Kidney glomerular epithelial cell (primary cell): ENCODE measurements at places on chromosomes 12 and 14.

DNA sequence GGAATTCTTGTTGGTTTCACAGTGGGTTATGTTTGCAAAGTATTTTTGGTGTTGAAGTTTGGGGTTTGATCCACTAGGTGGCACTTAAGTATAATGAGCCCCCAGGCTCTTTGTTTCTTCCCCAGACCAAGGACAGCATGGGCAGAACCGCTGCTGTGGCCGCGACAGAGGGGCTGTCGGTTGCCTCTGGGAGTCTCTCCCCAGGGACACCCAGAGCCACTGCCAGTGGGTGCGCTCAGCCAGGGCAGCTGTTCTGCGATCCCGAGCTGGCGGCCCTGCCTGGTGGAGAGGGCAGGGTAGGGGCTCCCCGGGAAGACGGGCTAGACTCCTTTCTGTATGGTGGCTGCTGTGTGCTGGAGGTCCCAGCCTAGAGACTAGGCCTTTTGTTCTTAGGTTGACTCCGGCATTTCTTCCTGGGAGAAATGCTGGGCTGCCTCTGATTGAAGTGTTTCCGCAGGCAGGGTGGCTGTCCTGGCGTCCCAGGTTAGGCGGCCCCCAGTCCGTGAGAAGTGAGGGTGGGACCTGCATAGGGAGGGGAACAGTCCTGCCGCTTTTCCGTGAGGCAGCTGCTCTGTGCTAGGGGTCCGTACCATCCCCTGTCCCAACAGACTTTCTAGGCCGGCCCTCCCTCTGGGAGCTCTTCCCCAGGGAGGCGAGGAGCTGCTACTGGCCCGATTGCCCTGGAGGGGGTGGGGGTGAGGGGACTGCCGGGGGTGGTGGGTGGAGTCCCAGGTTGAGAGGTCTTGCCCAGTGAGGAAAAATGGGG, 253.1 kb upstream of the PELI2 start:
- no peak for DNase-seq

GRCh38 chr14:48826058-48826457, 760.1 kb downstream of the RPS29 start:
- DNase-seq, result no peak

- DNase-seq, result no peak
These were observed 556.3 kb upstream of the TBX3 start for GRCh38 chr12:115240251-115240650.

- DNase-seq, result no peak
These were observed 200.5 kb upstream of the OR4E1 start for GRCh38 chr14:21874167-21874566.

GRCh38 chr12:109173443-109174240, 57.3 kb downstream of the ACACB start:
- no peak for DNase-seq

DNA sequence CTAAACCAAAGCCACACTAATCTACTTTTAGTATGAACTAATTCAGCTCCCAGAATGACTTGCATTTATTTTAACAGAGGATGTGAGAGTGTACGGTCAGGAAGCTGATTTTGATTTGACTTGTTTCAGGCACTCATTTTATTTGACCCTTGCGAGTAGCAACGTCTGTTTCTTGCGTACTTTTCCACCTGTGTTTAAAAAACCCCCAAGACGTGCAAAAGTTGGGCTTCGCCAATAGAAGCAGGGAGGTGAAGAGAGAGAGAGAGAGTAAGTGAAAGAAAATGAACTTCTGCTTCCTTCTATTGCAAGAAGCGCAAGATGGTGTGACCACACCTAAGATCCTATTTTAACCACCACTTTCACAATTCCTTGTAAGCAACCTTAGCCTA, 6.7 kb upstream of the SLC15A4 start:
- DNase-seq, result no peak

GRCh38 chr14:69673104-69673503, 61.7 kb downstream of the SUSD6 start:
- no peak for DNase-seq

DNA sequence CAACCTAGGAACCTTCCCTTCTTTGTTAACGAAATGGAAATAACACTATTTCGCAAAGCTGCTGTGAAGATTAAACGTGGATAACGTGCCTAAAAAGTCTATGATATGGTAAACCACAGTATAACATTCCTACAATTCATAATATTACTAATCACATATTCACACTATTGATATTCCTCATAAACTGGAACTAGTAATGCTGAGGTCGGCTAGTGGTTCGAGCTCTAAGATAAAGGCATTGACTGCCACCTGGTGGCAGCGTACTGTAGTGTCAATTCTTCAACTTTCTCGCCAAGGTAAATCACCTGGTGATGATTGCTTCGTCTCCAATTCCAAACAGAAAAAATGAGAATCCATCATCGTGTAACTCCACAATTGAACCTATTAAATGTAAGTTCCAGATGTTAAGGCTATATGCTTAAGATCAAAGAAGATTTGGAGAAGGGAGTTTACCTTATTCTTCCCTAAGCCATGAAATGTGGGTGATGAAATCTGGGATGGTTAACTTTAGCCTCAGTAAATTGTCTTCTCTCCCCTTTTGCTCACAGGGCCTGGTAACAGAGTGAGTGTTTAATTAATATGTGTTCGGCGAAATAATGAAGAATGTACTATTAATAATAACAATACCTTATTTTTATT, 197.5 kb upstream of the TMEM132C start:
- DNase-seq, result peak; percentile 64

DNA sequence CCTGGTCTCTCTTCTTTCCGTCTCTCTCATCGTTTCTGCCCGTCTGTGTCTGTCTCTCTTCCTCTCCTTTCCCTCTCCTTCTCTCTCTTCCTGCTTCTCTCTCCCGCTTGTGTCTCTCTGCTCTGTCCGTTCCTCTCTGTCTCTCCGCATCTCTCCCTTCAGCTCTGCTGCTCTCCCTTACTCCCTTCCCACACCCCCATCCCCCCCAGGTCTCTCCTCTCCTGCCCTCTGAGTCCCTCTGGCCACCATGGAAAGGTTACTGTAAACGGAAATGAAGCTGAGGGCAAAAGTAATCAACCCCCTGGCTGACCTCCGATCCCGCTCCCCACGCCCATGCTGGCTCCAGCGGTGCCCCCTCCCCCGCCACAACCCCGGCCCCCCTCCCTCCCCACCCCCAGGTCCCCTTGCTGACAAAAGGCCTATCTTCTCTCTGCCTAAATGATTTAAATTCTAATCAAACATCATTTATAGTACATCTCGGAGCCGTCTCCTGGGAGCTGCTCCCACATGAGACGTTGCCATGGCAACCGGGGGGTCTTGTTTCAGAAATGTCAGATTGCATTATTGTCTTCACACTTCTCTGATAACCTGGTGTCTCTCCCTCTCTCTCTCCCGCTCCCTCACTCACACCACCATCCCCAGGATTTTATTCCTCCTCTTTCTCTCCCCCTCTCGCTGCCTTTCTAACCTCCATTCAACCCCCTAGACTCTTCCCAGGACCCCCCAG, 203.8 kb downstream of the RBM19 start:
- DNase-seq, result no peak

GRCh38 chr12:13503094-13503835, 306.7 kb downstream of the EMP1 start:
- no peak for DNase-seq

DNA sequence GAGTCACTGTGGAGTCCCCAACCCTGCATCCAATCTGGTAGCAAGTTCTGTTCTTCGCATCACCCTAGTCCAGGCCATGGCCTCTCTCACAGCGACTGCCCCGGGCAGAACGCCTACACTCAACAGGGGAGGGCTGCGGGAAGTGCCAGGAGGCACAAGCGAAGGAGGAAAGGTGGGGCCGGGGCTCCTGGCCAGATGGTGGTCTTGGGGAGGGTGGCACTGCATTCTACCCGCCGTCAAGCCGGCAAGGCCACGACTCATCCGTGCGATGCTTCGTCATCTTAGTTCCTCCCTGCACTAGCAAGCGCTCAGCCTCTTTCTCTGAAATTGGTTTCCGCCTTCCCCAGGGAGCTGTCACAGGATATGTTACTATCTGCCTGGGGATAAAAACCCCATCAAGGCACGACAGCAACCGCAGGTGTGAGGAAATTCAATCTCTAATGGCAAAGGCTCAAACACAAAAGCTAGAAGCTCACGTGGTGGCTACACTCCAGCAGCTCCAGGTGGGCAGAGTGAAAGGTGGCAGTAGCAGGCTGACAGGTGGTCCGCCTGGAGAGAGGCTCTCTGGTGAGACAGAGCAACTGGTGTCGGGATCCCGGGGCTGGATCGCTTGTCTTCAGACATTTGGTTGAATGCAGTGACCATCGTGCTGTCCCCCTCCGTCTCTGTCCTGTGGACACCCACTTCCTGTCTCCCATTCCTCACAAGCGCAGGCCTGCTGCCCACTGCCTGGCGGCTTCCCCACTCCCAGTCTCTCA, 34.1 kb downstream of the ACADS start:
- DNase-seq, result no peak

DNA sequence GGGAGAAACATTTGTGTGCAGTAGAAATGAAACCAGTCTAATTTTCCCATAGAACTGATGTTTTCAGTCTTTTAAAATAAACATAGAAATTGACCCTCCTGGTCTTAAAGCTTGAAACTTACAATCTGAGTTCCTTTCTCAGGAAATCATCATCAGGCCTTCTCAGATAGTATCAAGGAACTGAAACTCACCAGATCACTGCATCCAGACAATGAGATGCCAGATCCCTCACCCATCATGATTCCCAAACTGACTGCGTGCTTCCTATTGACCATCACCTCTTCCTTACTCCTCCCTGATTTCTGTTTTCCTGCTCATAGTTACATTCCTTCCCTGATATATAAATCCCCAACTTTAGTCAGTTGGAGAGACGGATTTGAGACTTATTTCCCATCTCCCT, 195.0 kb upstream of the AMIGO2 start:
- no peak for DNase-seq

DNA sequence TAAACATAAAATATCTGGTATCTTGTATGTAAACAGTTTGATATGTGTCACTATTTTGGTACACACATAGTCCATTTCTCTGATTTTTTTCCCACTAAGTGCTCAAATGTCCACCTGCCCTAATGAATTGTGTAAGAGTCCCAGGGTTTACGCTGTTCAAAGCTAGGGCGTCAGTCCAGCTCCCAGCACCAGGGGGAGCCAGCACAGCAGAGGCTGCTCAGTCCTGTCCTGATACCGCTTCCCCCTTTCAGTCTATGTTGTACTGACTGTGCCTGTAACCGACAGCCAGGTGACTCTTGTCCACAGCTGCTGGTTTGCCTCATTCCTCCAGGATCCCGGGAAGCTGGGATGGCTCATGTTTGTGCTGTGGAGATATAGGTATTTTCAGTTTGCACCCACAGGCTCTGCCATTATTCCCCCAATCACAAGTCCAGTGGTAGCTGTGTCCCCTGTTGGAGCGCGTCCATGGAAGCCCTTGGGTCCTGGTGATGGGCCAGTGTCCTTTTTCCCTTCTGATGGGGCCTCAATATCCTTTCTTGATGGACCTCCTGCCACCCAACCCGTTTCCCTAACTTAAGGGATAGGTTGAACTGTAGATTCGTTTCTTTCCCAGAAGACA, 242.0 kb downstream of the NEDD1 start:
- peak; percentile 54 for DNase-seq

DNA sequence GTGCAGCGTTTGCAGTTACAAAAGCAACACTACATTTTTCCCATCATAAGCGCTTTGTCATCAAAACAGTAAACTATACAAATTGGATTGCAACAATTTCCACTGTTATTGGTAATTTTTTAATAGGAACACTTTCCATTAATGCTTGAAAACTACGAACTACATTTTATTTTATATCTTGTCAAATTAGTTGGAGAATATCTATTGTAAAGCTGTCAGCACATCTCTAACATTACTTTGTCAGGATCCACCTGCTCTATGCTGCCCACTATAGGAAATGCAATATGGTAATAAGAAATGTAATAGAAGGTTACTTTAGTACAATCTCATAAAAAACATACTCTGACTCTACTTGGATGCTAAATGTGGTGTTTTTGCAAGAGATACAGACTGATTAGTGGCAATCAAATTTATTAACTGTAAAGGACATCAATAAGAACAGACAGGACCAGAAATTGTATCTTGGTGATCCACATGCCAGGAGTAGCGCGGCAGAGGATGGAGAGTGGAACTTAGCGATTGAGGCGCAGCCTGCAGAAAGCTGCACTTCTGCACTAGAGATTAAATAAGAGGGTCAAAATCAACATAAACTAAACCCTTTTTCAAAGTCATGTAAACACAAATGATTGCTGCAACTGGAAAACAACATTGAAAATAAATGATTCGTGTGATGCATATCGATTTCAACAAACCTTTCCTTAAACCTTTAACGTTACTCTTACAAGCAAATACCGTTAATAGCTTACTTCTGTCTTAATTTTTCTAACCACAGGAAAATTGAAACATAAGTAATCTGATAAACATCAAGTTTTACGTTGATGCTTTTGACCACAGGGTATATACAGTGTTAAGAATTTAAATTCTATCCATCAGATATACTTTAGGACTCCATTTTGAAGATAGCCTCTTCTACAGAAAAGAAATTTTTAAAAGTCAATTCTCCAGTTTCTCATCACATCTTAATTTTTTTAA, 3.6 kb upstream of the ARID2 start:
- peak; percentile 77 for DNase-seq

DNA sequence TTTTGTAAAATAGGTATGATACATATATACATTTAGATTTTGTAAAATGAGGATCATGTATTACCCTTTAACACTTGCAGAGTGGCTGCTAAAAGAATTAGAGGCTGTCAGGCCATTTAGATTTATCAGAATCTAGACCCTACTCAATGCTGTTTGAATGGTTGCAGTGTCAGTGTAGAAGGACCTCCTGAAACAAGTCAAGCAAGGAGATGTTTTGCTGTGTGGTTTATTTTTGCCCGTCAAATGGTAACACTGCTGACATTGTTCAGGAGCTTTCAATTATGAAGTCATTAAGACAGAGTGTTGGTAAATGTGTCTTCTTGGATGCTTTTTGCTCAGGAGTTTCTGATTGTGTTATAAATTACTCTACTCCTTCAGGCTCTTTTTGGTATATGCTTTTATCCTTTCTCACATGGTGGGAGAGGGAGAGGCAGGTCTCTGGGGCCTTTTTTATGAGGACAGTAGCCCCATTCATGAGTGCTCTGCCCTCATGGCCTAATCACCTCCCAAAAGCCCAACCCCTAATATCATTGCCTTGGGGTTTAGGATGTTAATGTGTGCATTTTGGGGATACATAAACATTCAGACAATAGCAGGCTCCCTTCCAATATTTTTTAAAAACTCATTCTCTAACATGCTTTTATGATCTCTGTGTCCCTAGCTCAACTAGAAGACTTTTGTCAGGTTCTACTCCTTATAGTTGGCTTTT, 16.5 kb downstream of the EID3 start:
- DNase-seq, result no peak

DNA sequence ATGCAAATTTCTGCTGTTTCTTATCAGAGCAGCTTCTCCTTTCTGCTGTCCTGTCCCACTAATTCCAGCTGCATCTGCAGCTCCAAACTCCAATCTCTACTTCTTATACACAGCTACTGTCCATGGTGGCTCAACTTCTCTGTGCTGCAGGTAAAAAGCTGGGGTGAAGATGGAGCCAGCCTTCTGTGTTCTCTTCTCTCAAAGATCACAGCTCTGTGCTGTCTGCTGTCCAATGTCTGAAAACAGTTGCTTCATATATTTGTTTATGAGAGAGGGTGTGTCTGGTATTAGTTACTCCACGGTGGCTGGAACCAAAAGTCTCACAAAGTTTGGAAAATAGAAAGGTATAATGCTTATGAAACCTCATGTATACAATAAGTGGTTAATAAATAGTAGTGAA, 445.8 kb upstream of the TBX3 start:
- no peak for DNase-seq
